AG09319 (cell line): ENCODE measurements at places on chromosomes 1 and 21.

DNA sequence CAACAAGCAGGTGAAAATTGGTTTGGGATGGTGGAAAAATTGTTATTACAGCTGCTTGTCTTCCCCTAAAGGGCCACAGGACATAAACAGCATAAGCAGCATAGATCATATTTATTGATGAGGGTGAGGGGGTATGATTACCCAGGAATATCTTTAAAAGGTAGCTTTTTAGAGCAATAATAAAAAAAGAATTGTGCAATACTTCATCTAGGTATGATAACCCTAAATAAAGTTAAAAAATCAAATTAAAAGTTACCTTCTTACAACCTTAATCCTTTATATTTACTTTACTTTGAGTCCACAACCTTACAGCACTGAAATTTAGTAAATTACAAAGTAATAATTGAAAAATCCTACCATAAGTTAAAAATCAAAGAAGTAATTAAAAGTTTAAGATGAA is 653.3 kb upstream of the RGS18 start:
- no peak for DNase-seq

GRCh38 chr1:173023343-173023742 is 27.4 kb downstream of the TNFSF18 start:
- no peak for DNase-seq

- DNase-seq, result no peak
Observed at GRCh38 chr21:43280949-43281633, 112.3 kb downstream of the CRYAA start.

- DNase-seq, result no peak
Observed at GRCh38 chr1:176826265-176826664, 338.2 kb downstream of the ASTN1 start.

DNA sequence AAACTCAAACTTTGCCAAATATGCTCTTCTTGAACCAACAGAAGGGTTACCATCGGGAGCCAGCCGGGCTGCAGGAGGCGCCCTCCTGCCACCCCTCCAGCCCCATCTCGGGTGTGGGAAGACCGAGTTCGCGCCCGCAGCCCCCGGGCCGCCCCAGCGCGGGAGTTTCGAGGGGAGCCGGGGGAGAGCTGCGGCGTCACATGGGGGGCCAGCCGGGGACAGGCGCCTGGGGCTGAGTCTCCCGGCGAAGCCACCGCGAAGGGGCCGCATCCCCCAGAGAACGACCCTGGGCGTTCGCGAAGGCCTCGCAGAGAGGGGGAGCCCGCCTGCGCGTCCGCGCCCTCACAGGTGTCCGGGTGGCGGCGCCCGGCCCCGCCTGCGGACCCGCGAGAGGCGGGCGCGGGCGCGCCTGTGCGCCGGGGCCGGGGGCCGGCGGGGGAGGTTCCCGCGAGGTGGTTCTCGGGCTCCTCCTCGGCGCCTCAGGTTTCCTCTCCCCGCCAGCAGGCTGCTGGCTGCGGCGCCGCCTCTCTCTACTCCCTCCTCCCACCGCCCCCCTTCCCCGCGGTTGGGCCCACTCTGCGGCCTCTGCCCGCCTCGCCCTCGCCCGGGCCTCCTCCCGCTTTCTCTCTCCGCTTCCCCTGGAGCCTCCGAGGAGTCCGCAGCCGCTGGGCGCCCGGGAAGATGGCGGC is at the start of gene RAVER2:
Gene RAVER2 (plus strand): TSS at position 584 of the 689 bp plus-strand sequence. CDS start 98 bp downstream, at position 682.
- peak; percentile 12 for DNase-seq

- DNase-seq, result peak; percentile 79
Observed at GRCh38 chr1:170204121-170204520, 58.4 kb downstream of the NTMT2 start.

- no peak for DNase-seq
Observed at GRCh38 chr1:94654459-94654858, 112.9 kb upstream of the F3 start.

- no peak for DNase-seq
Observed at GRCh38 chr1:119448127-119448511, 33.2 kb downstream of the HSD3B2 start.

- DNase-seq, result no peak
Observed at GRCh38 chr1:152359906-152360305, at the start of gene FLG2. Gene FLG2 (minus strand): TSS chr1:152360006. CDS start chr1:152358884, 1,122 bp downstream.

- DNase-seq, result no peak
Observed at GRCh38 chr1:1232796-1233566, 944 bp downstream of the B3GALT6 start.

DNA sequence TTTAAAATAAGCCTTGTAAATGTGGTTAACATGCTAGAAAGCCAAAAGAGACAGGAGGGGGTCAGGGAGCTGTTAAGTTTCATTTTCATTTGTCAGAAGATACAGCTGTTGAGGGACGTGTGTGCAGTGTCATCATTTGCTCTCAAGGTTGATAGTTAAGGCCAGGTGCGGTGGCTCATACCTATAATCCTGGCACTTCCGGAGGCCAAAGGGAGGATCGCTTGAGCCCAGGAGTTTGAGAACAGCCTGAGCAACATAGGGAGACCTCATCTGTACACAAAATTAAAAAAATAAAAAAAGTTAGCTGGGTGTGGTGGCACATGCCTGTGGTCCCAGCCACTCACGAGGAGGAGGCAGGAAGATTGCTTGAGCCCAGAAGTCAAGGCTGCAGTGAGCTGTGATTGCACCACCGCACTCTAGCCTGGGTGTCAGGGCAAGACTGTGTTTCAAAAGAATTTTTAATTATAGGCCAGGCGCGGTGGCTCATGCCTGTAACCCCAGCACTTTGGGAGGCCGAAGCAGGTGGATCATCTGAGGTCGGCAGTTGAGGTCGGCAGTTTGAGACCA is 22.7 kb downstream of the ZBTB8OS start:
- DNase-seq, result no peak

- DNase-seq, result no peak
Observed at GRCh38 chr1:177172866-177173265, 2.1 kb downstream of the BRINP2 start.

- no peak for DNase-seq
Observed at GRCh38 chr1:59162665-59163064, 134.2 kb upstream of the FGGY start.

DNA sequence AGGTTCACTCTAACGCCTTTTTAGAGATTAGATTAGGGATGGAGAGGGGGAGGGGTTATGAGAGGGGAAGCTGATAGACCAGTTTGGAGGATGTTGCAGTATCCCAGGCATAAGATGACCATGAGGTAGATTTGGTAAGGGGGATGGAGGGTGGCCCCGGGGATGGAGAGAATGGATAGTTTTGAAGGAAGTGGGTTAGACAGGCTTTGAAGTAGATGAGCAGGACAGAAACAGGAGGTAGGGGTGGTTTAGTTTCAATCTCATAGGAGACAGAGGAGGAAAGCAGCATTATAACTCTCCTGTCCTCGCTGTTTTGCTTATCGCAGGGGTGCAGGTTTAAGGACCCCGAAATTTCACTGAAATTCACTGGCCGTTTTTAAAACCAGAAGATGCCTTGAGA is 11.8 kb downstream of the UBIAD1 start:
- DNase-seq, result no peak

DNA sequence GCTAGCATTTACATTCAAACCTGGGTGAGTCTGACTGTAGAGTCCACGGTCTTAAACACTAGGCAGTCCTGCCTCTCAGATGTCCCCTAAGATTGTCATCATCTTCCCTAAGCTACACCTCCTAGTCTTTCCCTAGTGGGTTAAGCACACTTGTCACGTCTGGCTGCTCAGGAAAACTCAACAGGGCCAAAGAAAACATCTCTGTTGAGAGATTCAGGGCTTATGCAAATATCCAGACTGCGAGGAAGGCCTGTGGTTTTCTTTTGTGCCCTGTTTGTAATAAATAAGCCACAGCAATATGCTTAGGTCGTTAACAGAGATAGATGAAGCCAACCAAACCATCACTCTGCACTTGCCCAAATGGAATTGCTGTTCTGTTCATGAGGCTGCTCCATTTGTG is 472.6 kb upstream of the DEPDC1 start:
- DNase-seq, result no peak

- DNase-seq, result no peak
Observed at GRCh38 chr1:245142171-245142798, 12.5 kb upstream of the KIF26B start.

DNA sequence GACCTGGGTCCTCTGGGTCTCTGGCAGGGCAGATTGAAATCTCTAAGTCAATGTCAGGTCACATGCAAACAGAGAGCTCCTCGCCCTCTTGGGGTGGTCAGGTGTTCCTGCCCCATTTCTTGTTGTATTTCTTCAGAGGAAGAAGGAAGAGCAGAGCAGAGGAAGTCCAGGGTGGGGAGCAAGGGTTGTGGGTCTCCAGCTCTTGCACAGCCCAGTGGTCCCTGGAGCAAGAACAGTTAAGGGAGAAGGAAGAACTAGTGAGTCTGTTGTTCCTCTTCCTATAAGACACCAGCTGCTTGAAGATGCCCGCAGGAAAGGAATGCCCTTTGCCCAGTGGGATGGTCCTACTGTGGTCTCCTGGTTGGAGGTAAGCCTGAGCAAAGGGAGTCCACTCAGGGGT is 26.3 kb downstream of the MYOG start:
- no peak for DNase-seq

- DNase-seq, result no peak
Observed at GRCh38 chr1:204094856-204095634, 22.1 kb downstream of the SOX13 start.

DNA sequence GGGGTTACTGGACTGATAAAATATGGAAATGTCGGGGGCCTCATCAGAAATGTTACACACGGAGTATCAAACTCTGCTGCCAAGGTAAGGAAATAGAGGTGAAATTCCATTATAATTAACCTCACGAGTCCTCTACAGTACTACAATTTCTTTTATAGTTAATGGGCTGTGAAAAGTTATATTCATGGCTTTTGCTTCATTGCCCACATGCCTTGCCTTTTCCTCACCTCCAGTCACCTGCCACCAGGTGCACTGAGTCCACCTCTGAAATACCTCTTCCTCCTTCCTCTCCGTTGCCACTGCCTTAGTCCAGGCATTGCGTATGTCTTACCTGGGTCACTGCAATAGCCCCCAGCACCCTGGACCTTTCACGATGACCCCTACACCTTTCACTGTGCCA is 186.9 kb downstream of the VPS13D start:
- DNase-seq, result no peak

- DNase-seq, result no peak
Observed at GRCh38 chr1:220368352-220369265, 96.4 kb upstream of the RAB3GAP2 start.

DNA sequence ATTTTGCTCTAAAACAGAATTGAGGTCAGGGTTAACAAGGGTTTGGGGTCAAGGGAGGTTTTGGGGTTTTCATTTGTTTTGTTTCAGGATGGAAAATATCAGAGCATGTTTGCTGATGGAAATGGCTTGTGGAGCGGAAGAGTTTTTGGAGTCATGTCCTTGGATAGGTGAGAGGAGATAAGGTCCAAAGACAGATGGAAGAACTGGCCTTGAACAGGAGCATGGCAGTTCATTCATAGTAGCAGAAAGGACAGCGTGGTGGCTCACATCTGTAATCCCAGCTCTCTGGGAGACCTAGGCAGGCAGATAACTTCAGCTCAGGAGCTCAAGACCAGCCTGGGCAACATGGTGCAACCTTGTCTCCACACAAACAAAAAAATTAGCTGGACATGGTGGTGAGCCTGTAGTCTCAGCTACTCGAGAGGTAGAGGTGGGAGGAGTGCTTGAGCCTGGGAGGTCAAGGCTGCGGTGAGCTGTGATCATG is 65.1 kb downstream of the MAB21L3 start:
- no peak for DNase-seq

GRCh38 chr1:53111073-53111556 is 31.3 kb downstream of the SLC1A7 start:
- DNase-seq, result no peak

DNA sequence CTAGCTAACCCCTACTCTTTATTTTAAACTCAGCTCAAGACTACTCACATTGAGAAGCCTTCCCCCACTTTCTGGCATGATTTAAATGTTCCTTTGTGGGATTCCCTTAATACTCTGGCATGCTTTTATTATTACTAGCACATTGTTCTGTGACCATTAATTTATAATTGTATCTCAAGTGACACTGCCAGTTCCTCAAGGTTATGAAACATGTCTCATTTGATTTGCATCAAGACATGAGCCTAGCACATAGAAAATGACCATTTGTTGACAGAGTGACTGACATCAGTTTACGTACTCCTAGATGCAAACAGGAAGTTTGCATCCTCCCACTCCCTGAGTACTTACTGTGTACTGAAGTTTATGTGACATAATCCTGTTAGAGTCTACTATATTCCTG is 15.2 kb downstream of the RGS4 start:
- no peak for DNase-seq

DNA sequence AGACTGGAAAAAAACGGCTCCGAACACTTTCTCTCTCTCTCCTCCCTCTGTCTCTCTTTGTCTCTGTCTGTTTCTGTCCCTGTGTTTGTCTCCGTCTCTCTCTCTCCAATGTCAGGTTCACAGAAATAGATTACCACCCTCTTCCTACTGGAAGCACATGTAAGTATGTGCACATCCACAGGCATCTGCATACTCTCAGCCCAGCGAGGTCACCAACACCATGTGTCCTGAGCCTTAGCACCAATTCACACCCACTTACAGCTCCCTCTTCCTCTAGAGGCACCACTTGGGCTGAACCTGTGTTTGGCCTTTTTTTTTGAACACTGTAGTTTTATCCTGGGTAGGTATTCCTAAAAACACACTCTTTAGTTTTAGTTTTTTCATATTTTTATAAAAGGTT is 130.5 kb downstream of the ETS2 start:
- DNase-seq, result no peak

DNA sequence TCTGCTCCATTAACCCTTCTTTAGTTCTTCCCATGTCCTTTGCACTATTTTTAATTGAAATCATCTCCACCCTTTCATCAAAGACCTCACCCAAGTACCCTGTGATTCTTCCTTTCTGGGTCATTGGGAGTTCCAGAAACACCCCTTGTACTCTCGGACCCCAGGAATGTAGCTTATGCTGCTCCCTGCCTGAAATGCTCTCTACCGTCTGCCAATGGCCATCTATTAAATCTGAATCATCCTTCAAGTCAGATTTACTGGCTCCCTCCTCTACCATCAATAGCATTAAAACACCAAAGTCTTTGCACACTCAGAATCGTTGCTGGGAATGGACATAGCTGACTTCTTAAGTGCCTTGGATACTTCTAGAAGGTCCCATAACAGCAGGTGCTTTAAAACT is 73.2 kb upstream of the GADD45A start:
- DNase-seq, result no peak

DNA sequence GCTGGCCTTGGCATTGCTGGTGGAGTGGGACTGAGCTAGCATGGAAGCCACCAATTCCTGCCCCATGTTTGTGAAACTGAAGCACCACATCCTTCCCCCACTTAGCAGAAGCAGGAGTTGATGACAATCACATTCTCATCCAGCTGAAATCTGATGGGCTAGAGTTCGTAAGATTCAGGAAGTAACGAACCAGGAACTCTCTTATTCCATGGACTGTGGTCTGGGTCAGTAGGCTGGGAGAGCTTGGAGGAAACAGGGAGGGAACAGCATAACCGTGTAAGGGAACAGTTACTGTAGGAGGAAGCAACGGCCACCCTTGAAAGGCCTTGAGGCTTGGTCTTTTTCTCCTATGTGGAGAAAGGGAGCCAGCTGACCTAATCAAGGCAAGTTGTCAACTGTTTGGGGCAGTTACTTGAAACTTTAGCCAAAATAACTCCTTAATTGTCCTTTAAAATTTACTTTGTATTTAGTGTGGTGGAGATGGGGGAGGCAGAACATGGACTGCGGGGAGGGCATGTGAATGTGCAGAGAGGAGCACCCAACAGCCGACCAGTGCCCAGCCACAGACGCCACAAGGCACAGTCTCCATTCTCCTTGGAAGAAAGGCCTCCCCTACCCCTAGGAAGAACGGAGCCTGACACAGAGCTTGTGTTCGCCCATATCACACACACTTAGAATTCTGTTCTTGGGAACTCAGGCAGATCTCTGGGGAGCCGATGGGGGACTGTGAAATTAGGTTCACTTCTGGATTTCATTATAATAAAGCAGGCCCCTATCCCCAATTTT is 2.0 kb upstream of the COQ8A start:
- no peak for DNase-seq
